Caki2 (cell line): ENCODE measurements at places on chromosomes 4 and X. TPM values are rescaled to one million over a fixed set of nuclear protein-coding genes. Genes with fewer than 3 reads are reported as not detected.
A peak's percentile ranks its signal among the peaks of the same experiment; 100 is the strongest.

CTAG1B gene
- not detected in 2 replicates for total RNA-seq

MAGEC2 gene
- total RNA-seq = not detected in 2 replicates

RPS3A gene
- total RNA-seq = 4,461 and 5,462 TPM in 2 replicates

ARMCX1 gene
- 12.7 and 21.2 TPM in 2 replicates for total RNA-seq

GPRASP3 gene
- 0.55 and 3.3 TPM in 2 replicates for total RNA-seq

SYP gene
- total RNA-seq = not detected in 2 replicates

CENPVL2 gene
- not detected in 2 replicates for total RNA-seq

POF1B gene
- total RNA-seq = not detected in 2 replicates

APBB2 gene
- total RNA-seq = 19.8 and 24.3 TPM in 2 replicates

SPP1 gene
- 7,203 and 7,403 TPM in 2 replicates for total RNA-seq

ELK1 gene
- total RNA-seq = 28.1 and 28.9 TPM in 2 replicates

- DNase-seq = no peak
Measured at GRCh38 chr4:143356493-143356892, 19.8 kb downstream of the GAB1 start.

DNA sequence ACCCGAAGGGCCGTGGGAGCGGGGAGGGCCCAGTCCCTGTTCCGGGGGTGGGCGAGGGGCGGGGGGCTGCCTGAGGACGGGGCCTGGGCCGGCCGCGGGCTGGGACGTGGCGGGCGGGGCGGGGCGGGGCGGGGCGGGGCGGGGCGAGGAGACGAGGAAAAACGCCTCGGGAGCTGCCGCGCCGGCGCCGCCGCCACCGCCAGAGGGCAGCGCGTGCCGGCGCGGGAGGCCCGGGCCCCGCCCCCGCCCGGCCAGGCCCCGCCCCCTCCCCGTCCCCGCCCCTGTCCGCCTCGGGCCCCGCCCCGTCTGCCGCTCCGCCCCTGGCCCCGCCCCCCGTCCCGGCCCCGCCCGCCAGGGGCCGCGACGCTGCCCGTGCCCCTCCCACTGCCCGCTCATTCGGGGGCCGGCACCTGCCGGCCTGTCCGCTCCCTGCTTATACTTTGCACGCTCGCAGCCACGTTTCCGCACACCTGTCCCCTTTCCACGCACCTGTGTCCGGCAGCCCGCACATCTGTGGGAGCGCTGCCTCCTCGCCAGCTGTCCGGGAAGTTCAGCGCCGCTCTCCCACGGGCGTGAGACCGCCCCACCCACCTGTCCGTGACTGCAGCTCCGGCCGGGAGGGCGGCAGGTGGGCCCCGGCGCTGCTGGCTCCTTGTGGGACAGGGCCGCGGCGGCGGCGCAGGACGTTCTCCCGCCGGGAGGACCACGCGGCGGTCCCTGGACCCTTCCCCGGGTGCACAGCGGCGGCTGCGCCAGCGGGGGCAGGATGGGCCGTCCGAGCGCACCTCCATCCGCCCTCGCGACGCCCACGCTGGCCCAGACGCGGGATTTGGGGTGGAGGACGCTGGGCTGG is 1.7 kb upstream of the FGFRL1 start:
- DNase-seq = peak; percentile 60

GRCh38 chr4:187993827-187994226 is 1.7 kb upstream of the ZFP42 start:
- peak; percentile 27 for DNase-seq

DNA sequence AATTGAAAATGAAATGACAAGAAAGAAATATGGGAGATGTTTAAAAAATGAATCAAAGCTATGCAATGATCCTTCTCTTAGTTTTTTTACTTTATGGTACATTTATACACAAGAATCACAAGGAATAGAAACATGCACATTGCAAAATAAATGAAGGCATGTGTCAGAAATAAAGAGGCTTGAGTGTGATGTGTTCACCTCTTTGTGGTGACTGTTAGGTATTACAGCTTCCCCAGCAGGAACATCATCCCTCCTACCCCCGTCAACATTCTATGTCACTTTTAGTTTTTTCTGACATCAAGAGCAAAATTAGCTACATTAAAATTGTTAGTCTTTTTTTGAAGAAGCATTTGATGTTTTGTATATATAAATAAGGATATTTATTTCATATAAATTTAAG is 214.8 kb downstream of the SLC4A4 start:
- DNase-seq = peak; percentile 39

DNA sequence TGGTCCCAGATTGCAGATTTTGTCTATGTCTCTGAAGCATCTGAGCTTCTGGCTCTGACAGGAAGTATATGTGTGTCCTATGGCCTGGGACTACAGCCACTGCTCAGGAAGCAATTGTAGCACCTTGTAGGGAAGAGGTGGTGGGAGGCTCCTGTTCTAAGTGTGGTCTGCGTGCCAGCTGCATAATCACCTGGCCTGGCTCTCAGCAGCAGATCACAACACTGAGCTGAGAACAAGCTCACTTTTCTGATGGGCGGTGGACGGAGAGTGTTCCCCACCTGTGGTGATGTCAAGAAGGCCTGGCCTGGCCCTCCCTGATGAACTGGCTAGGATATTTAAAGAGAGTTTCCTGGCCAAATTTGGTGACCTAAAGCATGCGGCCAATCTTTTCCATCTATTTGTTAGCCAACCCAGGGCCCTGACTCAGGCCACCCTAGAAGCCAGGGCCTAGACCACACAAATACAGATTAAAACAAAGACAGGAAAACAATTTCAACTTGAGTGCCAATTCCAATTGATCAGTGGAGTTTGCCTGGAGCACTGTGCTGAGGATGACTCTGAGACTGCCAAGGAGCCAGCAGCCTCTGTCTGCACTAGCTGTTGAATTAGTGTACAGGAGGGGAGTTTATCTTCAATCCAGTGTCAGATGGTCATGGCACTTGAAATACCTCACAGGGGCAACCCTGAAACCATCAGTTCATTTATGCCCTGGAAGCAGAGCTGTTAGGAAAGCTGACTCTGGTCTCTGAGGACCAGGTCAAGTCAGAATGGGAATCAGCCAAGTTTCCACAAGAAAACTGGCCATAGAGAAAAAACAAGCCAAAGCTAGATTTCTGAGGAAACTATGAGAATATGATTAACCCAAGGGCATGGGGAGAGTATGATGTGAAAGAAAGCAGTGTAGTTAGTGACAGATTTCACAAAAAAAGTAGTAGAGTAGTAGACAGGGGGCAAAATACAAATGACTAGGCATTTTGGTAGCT is 47.4 kb downstream of the PRDM5 start:
- no peak for DNase-seq

- DNase-seq = no peak
Measured at GRCh38 chr4:38509551-38509950, 154.4 kb upstream of the KLF3 start.

DNA sequence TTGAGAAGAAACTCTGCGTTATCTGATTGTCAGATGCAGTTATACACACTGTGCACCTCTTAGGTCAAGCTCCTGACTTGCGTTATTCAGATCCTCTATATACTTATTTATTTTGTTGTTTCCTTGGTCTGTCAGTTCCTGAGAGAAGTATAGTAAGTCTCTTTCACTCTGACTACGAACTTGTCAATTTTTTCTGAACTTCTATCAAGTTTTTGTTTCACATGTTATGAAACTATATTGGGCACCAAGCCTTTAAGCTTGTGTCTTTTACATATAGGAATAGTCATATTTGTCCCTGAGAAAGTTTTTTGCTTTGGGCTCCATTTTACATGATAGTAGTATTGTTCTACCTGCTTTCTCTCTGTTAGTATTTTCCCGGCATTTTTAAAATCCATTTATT is 31.7 kb downstream of the ZNF275 start:
- DNase-seq = no peak

GRCh38 chr4:111204797-111205196 is 581.9 kb upstream of the PITX2 start:
- no peak for DNase-seq

DNA sequence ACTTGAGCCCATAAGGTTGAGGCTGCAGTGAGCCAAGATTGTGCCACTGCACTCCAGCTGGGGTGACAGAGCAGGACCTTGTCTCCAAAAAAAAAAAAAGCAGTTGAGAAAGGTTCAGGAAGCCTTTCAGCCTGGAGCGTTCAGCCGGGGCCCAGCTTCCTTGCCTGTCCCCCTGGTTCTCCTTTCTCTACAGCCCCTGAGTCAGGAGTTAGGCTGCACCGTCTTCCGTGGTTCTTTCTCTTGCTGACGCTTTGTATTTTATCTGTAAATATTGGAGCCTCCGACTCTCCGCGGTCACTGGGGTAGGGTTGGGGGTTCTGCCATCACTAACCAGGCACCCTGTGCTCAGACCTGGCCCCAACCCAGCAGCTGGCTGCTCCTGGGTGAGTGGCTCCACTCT is 13.8 kb upstream of the UVSSA start:
- DNase-seq = no peak

- no peak for DNase-seq
Measured at GRCh38 chr4:179563741-179564140, 2121.5 kb upstream of the AGA start.

DNA sequence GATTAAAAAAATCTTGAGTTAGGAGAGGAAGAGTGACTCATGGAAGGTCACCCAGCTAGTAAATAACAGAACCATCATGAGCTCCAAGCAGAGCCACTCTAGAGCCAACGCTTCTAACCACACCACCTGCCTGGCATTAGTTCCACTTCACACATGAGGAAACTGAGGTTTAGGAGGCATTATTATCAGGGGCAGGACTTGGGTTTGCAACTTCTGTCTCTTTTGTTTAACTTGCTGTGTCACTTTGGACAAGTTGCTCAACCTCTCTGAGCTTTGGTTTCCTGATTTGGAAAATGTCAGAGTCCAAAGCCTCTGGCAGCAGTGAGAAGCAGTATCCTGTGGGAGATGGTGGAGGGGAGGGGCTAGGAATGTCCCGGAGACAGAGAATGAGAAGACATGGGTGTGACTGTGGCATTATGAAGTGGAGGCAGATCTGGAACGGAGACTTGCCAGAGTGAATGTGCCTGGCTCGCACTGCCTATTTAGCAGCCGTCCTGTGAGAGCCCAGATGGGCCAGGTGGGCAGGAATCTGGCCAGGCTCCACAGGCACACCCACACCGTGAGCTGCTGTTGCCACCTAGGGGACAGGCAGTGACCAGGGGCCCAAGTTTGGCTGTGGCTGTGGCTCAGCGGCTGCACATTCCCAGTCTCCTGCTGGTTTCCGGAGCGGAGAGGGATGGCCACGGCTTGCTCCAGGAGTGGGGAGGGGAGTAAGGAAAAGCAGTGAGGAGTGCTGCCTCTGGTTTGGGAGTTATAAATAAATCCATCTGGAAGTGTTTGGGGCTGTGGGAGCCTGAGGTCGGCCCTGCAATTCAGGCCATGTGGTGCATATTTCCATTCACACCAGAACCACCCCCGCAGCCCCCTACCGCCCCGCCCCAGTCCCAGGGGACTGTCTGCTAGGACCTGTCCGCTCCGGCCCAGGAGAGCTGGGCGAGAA is 93.4 kb downstream of the NHSL2 start:
- DNase-seq = no peak

GRCh38 chrX:137051978-137052642 is 18.3 kb upstream of the GPR101 start:
- DNase-seq = peak; percentile 57

- DNase-seq = peak; percentile 50
Measured at GRCh38 chr4:8538703-8539567, 41.3 kb upstream of the GPR78 start.

- peak; percentile 79 for DNase-seq
Measured at GRCh38 chrX:17405225-17405969, 30.4 kb downstream of the NHS start.

DNA sequence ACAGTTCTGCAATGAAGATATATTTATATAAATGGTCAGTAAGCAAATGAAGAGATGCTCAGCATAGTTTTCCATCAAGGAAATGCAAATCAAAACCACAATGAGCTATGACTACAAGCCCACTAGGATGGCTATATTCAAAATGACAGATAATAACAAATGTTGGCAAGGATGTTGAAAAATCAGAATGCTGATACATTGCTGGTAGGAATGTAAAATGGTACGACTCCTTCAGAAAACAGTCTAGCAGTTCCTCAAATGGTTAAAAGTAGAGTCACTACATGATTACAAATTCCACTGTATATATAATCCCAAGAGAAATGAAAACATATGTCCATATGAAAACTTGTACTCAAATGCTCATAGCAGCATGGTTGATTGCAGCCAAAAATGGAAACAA is 425.0 kb upstream of the ATOH1 start:
- no peak for DNase-seq

- no peak for DNase-seq
Measured at GRCh38 chrX:40172401-40173142, 74.8 kb upstream of the BCOR start.

DNA sequence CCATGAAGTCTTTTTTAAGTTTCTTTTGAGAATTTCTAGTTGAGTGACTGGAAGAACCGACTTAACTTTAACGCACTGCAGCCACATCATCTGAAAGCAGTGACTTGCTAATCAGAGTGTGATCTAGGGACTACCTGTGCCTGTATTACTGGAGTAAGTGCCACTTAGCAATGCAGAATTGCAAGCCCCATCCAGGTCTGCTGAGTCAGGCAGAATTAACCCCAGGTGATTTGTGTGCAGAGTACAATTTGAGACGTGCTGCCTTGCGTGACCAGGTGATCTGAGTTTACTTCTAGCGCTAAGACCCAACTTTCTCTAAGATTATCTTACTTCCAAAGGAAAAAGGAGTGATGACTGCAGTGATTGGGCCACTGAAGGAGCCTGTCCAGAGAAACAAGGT is 85.3 kb downstream of the CLCN4 start:
- DNase-seq = no peak

- no peak for DNase-seq
Measured at GRCh38 chr4:158958489-158959270, 144.2 kb upstream of the RAPGEF2 start.

DNA sequence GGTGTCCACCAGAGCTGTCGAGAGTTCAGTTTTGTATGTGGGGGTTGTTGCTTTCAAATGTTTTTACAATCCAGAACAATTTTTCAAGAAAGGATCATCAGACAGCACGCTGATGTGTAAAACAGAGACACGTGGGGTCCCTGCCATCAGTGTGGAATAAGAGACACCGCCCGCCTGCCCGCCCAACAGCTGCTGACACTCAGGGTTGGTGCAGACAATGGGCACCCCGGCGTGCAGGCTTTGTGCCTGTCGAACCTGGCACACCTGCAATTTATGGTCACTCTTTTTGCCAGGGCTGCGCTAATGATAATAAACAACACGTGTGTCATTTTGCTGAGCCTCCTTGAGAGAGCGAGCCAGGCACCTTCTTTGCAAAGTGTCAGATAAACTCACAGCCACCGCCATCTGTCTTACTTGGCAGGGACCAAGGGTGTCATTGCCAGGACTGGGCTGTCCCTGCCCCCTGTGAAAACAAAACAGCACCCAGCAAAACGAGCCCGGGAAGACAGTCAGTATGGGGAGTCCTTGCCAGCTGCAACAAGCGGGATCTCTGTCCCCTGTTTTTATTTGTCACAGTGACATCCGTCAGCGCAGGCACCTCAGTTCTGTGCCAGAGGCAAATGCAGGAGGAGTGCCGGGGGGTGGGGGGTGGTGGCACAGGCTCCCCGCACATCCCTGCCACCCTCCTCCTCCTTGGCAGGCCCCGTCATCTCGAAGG is 69.1 kb downstream of the PSAPL1 start:
- no peak for DNase-seq

GRCh38 chr4:152997288-152997687 is 61.2 kb downstream of the FHDC1 start:
- DNase-seq = no peak

GRCh38 chrX:19765628-19766027 is 121.8 kb downstream of the SH3KBP1 start:
- no peak for DNase-seq

GRCh38 chrX:69237236-69237635 is 72.0 kb upstream of the PJA1 start:
- DNase-seq = no peak
